Activated CD4-positive, alpha-beta T cell treated with anti-CD3 and anti-CD28 coated beads for 36 hours (primary cell): ENCODE measurements at places on chromosomes 7 and 10.

DNA sequence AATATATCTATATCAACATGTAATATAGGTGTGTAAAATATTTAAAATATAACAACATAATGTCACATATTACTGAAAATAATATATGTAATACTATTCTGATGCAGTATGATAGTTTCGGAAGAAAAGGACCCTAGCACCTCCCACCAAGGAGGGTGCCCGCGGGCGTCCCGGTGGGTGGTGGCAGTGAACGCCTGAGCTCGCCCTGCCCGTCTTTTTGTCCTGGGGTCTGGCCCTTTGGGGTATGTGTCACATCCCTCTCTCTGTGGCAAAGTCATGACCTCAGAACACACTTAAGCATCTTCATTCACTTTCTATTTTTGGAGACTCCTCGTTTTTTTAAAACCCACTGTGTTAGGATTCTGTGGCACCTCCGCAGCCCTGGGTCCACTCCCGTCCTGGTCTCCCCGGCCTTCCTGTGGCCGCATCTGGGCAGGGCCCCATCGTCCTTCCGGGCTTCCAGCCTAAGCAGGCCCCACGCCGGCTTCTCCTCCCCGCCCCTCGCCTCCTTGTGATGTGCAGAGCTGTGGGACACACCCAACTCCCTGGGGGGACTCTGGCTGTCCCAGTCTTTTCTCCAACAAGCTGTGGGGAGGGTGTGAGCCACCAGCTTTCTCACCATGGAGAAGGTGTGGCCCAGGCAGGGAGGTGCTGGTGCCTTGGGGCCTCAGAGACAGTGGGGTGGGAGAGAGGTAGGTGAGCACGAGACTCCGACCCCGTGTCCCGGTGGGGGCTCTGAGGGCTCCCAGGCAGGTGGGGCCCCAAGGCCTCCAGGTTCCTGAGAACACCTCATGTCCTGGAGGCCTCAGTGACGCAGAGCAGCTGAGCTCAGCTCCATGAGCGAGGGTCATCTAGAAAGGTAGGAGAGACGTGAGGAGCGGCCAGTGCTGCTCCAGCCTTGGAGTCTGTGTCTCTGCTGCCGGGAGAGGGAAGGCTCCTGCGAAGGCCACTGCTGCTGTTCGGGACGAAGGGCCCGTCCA, 16.5 kb downstream of the PWWP2B start:
- DNase-seq = no peak

DNA sequence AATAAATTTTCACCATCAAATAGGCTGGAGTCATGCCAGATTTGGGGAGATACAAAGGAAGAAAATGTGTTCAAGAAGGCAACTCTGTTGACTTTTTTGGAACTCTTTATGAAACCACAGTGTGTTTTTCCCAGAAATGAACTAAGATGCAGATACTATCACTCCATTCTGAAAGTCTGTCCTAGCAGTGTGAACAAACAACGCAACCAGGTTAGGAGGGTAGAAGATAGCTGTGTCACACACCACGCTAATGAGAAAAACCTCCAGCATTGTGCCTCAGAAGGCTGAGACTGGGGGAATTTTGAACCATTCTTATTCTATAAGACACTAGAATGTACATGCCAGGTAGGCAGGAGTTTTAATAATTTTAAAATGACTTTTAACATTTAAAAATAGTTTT, 15.9 kb upstream of the ATP6V0A4 start:
- no peak for DNase-seq

DNA sequence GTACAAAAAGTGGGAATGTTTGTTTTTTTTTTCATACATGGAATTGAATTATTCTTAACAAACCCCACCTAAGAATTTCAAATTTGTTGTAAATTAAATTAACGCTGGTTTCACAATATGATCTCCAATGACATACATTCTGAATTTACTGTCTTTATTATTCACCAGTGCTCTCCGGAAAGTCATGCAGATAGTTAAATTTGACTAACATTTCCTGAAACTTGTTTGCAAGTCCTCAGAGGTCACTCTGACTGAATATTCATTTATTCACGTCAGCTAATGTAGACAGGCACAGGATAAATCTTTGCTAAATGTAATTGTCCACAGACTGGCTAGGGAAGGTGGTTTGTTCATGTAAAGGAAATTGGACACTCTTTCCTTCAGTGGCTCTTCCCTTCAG, 730.4 kb downstream of the PHTF2 start:
- no peak for DNase-seq

GRCh38 chr10:79022565-79023230, 46.1 kb upstream of the ZMIZ1 start:
- no peak for DNase-seq

- DNase-seq = no peak
Observed at GRCh38 chr10:131568866-131569265, 257.3 kb upstream of the TCERG1L start.

GRCh38 chr7:139181404-139181803, 49.6 kb upstream of the UBN2 start:
- DNase-seq = no peak

GRCh38 chr7:28354601-28355402, 57.5 kb upstream of the CREB5 start:
- DNase-seq = no peak

- DNase-seq = no peak
Observed at GRCh38 chr10:74962517-74962916, 136.1 kb downstream of the KAT6B start.

- no peak for DNase-seq
Observed at GRCh38 chr10:130025811-130026485, 61.9 kb upstream of the EBF3 start.

GRCh38 chr10:107576746-107577145, 412.2 kb upstream of the SORCS1 start:
- no peak for DNase-seq

DNA sequence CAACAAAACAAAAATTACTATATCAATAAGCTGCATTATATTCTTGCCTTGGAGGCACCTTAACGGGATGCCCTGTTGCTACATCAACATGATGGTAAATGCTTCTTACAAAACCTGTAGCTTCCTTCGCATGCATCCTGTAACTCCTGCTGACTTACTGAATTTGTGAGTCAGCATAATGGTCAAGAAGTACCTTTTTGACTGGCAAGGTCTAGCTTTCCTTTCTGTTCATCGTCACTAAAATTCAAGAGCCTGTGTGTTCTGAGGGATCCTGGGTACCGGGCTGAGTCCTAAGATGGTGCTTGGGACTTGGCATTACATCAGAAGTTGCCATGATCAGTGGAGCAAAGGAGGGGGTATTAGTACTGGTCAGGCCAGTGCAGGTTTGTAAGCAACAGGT, 4.9 kb downstream of the PFKFB3 start:
- DNase-seq = no peak

DNA sequence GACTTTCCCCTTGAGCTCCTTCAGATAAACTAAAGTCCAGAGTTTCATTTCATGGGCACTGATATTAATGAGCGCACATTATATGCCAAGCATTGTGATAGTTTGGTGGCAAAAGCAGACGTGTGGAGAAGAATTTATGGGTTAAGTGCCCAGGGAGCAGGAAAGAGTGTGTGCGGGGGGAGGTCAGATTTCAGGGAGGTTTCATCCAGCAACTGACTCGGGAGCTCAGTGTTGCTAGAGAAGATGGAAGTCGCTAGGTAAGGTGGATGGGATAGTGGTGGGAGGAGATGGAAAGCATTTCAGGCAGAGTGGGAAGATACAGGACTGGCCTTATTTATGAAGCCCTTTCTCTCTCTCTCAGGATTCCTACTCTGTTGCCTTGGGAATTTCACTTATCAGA, 223.0 kb downstream of the SNX10 start:
- no peak for DNase-seq

GRCh38 chr10:102998399-102998907, 80.4 kb downstream of the CNNM2 start:
- DNase-seq = no peak

GRCh38 chr10:59880971-59881510, 25.3 kb downstream of the CCDC6 start:
- peak; percentile 90 for DNase-seq

DNA sequence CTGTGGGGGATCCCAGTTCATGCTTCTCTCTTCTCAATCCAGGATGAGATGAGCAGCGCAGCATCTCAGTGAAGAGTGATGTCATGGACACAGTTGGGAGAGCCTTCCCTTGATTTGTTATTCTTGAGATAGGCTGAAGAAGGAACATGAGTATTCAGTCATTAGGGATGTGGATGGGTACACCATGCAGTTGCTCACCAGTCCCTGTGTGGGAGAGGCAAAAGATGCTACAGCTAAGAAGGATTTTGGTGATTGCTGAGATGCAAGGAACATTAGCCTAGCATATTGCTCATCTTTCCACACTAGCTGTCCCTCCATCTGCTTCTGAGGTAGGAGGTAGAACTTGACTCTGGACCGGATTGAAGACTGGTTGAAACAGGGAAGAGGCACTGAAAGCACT, 179.6 kb downstream of the GALNT17 start:
- DNase-seq = no peak

DNA sequence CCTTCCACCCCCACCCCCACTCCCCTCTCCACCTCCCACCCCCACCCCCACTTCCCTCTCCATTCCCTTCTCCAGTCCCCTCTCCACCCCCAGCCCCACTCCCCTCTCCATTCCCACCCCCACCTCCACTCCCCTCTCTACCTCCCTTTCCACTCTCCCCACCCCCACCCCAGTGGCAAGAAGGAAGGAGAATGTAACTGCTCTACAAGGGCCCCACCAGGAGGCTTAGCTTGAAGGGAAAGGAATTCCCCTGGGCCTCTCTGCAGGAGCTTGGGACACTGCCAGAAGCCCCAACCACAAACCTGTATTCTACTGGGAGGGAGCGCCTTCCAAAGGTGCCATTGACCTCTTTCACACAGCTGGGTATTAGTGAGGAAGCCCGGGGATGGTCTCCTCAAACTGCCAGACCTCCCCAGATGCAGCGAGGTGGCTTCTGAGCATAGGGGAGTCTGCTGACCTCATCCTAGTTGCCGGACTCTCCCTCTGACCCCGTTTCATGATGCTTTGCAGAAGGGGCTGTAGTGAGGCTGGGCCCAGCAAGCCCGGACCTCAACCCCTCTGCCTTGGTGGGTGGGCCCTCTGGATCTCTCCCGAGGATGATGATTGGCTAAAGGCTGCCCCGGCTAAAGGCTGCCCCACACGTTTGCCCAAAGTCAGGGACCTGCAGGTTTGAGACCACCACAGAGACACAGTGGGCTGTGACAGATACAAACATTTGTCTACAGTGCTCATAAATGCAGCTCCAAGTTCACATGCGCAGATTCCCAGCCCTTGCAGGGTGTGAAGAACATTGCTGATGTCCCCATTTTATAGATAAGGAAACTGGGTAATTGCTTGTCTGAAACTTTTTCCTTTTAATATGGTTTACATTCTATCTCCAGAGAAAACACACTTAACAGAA, 2.9 kb downstream of the DEPP1 start:
- peak; percentile 44 for DNase-seq

GRCh38 chr7:158809596-158809995, 19.7 kb downstream of the ESYT2 start:
- DNase-seq = peak; percentile 53

DNA sequence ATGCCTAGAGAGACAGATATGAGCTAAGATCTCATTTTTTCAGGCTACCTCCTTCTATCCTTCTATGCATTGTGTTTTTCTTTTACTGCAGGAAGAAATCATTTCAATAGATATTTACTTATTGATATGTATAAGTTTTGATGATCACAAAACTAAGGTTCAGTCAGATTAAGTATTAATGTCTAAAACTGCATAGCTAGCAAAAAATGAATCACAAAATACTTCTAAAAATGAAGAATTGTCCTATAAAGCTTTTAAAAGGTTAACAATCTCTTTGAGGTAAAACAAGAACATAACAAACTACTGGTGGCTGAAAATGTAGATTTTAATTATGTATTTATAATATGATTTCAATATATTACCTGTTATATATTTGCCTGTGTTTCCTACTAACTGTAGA, 632.9 kb upstream of the LRRTM3 start:
- no peak for DNase-seq

DNA sequence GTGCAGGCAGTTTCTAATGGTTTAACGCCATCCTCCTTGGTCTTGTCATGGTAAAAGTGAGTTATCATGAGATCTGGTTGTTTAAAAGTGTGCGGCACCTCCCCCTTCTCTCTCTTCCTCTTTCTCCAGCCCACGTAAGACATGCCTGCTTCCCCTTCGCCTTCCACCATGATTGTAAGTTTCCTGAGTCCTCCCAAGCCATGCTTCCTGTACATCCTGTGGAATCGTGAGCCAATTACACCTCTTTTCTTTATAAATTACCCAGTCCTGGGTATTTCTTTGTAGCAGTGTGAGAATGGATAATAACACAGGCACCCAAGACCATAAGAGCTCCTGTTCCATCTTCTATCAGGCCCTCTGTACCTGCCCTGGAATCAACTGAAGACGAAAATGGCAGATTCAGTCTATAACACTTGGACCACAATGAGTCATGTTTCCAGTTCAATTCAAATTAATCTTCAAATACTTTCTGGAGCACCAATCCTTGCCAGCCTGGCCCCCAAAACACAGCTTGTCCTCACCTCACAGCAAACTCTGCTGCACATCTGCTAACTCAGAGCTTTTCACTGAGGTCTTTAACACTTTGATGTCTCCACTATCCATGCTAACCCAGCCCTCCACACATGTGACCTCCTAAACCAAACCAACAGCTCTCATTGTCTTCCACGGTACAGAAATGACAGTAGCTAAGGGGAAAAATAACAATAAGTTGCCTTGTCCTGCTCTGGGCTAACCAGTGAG, 73.2 kb downstream of the SFMBT2 start:
- DNase-seq = peak; percentile 31

DNA sequence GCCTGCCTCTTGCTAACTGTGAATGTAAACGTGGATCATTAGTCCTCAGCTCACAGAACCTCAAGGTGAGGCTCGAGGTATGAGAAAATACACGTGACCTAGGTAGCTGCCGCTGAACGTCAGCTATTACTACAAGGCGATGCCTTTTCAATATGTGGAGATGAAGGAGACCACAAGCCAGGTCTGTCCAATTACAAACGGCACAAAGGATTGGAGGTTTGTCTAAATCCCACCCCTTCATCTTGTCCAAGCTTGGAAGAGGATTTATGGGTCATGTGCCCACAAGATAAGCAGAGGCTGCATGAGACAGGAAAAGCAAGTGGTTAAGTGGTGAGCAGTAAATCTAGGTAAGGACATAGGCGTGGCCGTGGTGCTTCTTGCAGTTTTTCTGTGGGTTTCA, 3.4 kb downstream of the H2BK1 start:
- no peak for DNase-seq

GRCh38 chr7:68162712-68163111, 1166.1 kb downstream of the TYW1 start:
- DNase-seq = no peak

DNA sequence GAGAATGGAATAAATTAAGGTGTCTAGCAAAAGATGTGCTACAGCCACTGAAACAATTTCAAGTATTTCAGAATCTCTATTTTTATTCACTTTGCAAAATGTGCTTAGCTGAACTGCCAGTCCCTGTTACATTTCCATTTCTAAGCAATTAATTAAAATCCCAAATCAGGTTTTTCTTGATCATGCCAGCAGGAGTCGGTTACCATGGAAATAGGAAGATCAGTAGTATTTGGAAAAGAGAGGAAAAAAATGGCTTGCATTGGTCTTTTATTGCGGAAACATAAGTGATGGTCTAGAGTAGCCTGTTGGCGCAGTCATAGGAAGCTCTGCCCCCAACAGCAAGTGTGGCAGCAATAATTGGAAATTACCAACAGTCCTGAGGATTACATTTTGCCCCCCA, 867.1 kb downstream of the GATA3 start:
- no peak for DNase-seq
